Thyroid gland (tissue), 4 donors: ENCODE measurements at places on chromosomes 3 and 15. TPM values are rescaled to one million over a fixed set of nuclear protein-coding genes. Genes with fewer than 3 reads are reported as not detected.
A peak's percentile ranks its signal among the peaks of the same experiment; 100 is the strongest.

Gene GP5
- 0.67 TPM for total RNA-seq

Gene LRRC31
- total RNA-seq = not detected

Gene PIK3CA
- total RNA-seq = 19.0 TPM

Gene EIF4E3
- 25.8 TPM for total RNA-seq

Gene MAN2A2
- total RNA-seq = 57.2 TPM

DNA sequence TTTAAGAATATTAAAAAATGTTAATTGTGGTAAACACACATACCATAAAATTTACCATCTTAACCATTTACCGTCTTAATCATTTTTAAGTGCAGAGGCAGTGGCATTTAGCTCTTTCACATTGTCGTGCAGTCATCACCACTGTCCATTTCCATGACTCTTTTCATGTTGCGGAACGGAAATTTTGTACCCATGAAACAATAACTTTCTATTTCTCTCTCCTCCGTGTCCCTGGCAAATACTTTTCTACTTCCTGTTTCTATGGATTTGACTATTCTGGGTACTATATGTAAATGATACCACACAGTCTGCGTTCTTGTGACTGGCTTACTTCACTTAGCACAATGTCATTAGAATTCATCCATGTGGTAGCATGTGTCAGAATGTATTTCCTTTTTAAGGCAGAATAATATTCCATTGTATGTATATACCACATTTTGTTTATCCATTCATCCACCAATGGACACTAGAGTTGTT, 27.9 kb downstream of the AKAP13 start:
- no peak for DNase-seq

- no peak for DNase-seq
These were observed 84.0 kb upstream of the HERC1 start for GRCh38 chr15:63917588-63918316.

DNA sequence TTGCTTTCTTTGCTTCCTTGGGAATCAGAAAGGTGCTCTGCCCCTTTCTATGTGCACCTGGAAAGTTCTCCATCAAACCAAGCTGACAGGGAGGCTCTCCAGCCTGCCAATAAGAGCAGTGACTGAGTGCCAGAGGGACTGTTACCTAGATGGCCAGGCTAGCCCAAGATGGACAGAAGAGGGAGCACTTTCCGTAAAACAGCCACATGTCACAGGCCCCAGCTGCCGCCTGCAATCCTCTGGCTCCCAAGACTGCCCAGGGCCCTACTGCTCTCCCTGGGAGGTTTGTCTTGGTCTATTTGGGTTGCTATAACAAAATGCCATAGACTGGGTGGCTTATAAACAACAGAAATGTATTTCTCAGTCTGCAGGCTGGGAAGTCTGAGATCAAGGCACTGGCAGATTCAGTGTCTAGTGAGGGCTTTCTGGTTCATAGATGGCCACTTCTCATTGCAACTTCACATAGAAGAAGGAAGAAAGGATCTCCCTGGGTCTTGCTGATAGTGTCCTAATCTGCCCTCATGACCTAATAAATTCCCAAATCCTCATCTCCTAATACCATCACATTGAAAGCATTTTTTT, 72.3 kb downstream of the TAMM41 start:
- peak; percentile 23 for DNase-seq

- no peak for DNase-seq
These were observed 34.9 kb downstream of the PRKCI start for GRCh38 chr3:170257145-170257544.

DNA sequence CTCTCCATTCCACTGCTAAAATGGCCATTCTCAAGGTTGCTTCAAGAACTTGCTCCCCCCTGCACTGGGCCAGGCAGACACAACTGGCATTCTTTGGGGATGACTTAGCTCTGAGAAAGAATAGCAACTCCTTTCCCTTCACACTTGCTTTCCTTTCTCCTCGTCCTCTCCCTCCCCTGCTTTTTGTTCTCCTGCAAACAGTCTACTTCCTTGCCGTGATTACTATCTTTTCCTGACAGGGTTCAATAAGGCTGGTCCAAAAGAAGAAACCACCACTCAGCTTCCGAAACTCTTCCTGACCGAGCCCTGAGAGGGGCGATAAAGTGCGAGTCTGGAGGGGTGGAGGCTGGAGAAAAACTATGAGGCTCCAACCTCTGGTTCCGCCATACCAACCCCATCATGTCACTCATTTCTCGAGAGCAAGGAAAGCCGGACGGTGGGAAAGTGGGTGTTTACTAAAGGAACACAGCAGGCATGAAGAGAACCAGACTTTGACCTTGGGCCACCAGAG, 5.0 kb downstream of the AMOTL2 start:
- DNase-seq = no peak

DNA sequence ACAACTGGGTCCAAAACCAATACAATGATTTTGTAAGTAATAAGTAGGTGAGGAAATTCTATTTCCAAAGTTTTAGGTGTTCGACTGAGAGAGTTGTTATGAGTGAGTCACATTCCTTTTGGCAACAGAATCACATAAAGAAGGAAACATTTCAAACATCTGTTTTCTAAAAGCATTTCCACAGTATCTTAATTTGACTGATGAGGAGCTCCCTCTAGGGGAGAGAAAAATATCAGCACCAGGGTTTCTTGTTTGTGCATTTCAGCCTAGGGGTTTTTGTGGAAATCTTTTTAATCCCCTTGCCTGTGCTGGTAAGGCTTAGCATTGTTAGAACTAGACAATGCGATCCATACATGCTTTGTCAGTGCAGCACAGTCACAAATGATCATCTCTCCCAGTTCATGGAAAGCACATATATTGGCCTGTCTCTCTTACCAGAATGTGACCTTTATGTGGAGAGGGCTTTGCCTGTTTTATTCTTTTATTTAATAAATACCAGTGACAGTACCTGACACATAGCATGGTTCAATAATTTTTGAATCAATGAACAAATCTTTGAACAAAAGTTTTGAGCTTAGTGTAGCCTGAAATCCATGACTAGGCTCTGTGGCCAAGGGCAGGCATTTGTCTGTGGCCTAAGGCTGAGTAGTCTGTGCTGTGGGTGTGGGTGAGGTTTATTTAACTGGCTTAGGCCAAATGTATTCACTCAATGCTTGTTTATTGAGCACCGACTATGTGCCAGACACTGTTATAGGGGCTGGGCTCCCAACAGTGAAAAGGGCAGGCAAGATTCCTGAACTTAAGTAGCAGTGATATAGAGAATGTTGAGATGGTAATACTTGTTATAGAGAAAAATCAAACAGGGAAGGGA, 21.1 kb upstream of the IQCF6 start:
- no peak for DNase-seq

DNA sequence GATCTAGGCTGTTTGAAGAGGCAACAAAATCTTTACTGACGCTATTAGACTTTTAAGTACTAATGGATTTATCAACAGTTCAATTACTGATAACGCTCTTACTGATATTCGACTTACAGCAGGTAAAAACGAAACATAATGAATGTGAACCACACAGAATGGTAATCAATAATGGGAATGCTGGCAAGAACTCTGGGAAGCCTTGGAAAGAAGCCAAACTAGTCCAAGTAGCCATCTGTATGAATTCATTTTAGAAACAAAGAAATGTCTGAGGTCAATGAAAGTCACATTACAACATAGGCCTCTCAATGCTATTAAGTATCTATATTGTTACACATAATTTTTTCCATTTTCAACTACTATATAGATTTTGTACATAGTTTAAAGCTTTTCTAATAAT, 130.0 kb downstream of the DMXL2 start:
- DNase-seq = no peak

DNA sequence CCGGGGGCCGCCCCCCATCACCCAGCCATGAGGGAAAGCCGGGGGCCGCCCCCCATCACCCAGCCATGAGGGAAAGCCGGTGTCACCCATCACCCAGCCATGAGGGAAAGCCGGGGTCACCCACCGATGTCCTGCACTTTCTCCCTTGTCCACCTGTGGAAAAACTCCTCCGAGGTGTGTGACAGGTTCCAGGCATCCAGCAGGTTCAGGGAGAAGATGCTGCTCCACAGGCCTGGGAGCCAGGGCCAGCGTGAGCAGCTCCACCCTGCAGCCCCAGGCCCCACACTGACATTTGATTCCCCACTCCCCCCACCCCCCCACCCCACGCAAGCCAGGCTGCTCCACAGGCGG, 15.5 kb upstream of the EHD4 start:
- no peak for DNase-seq

GRCh38 chr3:181565416-181565815, 146.3 kb upstream of the SOX2 start:
- no peak for DNase-seq

GRCh38 chr3:30620402-30621360, 14.3 kb downstream of the TGFBR2 start:
- no peak for DNase-seq

- no peak for DNase-seq
These were observed 10.6 kb upstream of the SLC9C1 start for GRCh38 chr3:112304611-112305010.

- DNase-seq = no peak
These were observed 111.6 kb upstream of the DCBLD2 start for GRCh38 chr3:99013077-99013476.

GRCh38 chr3:30189900-30190299, 416.5 kb upstream of the TGFBR2 start:
- no peak for DNase-seq

GRCh38 chr3:148367756-148368155, 329.9 kb upstream of the AGTR1 start:
- DNase-seq = no peak

DNA sequence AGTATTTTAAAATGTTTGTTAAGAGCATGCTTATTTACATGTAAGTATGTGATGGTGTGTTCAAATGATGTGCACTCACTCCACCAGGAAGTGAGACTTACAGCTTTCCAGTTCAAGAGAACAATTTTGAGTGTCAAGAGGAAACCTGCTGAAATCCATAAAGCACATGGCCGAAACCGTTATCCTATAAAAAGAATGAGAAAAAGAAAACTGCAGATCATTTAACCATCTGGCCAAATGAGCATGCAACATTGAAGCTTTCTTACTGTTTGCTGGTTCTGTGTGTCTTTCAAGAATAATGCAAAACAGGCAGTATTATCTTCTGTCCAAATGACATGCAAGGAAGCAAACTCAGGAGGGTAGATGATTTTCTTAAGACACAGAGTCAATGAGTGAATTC, 26.3 kb downstream of the GABRR3 start:
- DNase-seq = no peak

GRCh38 chr3:146543461-146544001, 876 bp downstream of the PLSCR1 start:
- DNase-seq = no peak

DNA sequence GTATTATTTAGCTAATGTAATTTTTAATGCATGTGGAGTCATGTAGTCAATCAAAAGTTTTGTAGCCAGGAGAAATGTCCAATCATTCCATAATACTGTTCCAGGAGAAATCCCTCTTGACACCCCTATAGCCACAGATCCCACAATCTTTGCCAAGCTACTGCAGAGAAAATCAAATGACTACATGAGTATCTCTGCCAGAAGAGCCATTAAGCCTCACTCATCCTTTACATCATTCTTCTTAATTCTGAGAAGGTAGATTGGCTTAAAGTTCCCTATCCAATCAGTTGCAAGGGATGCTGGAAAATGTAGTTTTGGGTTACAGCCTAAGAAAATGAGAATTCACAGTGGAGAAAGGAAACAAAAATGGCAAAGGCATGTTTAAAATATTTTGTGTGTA, 502.1 kb downstream of the ZBBX start:
- DNase-seq = no peak

GRCh38 chr3:72836923-72837322, 11.3 kb downstream of the SHQ1 start:
- peak; percentile 96 for DNase-seq

DNA sequence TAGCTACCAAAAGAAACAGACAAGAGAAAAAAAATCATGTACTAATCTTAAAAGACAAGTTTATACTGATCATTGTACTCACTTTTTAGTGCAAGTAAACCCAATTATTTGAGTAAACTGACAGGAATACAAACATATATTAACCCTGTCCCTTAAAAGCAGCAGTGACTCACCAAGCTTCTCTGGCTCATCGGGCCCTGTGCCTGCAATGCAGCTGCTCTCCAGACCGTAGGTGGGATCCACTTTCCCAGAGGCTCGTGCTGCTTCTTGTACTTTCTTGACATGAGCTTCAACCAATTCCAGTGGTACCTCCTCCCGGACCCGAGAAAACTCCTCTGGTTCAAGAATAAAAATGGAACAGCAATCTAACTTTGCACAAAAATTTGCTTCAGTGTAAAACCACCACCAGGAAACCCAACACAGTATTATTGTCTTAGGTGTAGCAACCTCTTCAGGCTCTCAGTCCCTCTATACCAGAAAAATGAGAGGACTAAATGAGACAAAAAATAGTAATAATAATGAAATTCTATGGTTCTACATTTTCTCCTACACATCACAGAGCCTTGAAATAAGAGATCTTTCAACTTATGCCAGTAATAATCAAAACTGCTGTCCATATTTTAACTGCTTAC, 82.6 kb upstream of the CSPG5 start:
- no peak for DNase-seq

DNA sequence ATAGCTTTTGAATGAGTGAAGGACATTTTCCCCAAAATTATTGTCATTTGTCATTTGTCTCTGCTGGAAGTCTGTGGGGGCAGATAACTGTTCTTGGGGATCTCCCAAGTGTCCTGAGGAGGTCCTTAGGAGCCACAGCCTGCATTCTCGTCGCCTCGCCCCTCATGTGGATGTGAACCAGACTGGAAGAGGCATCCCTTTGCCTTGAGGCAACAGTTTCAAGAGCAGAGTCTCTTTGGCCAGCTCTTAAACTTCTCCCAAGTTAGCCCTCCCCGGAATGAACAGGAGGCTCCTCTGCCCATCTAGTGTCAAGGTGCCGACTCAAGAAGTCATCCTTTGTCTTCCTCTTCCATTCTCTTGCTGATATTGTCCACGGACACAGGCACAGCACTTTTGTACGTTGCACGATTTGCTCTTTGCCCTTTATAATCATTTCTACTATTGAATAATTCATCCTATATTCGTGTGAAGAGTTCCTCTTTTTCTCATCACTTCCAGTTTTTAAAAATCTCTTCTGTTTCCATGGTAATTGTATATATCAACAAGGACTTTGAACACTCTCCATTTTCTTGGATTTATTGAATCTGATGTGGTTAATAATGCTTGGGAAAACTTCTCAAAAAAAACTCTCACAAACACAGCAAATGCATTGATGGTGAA, 40.8 kb upstream of the CD47 start:
- DNase-seq = no peak

- no peak for DNase-seq
These were observed 28.8 kb downstream of the FHIT start for GRCh38 chr3:61222467-61222866.

DNA sequence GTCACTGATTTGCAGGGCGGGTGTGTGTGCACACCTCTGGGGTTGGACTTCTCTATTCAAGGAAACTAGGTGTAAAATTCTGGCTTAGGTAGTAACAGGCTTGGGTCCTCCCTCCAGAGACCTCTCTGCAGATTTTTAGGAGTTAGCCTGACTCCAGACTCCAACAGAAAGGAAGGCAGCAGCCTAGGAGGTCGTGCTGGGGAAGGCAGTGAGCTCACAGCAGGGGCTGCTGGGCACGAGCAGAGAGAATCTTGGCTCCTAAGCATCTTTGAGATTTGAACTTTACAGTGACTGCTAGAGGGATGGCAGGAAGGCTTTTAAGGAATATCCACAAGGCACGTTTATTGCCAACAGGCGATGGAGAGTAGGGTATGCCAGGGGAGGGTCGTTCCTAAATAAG, 612.6 kb downstream of the FOXP1 start:
- DNase-seq = no peak
